ENCODE measurements at places on chromosomes 4 and X.

- DNase-seq: no peak
Measured at GRCh38 chrX:100871594-100872560, 2.3 kb downstream of the NOX1 start.

DNA sequence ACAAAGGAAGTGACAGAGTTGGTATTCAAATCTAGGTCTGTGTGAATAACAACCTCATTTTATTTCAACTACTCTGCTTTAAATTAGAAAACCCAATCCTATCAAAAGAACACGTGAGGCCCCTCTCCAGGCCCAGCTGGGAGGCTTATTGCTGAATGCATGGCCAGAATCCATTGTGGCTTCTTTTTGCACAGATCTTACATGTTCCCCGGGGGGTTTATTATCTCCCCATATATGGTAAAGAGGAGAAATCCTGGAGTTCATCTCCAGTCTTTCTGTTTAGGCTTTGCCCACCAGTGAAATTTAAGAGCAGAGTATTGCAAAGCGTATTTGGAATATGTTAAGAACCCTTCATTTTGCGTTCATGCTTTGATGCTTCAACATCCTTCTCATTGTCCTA is 655.6 kb downstream of the IL1RAPL1 start:
- no peak for DNase-seq

DNA sequence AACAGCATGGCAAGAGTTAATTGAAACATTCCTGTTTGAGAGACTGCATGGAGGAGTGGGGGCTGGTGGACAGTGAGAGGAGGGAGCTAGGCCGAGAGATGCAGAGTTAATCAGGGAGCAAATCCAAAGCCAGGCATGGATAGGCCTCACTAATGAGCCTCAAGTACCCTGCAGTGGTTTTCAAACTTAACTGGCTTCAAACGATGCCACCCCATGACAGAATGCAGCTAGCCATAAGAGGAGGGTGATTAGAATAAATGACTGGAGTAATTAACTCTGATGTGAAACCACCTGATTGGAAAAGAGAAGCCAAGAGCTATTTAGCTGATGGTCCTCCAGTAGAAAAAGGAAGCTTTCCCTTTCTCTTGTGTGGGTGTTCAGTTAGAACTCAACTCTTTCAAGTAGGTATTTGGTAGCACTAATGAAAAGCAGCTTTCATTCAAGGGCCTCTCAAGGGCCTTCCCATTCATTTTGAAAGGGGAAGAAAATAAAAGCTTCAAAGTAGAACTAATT is 215.4 kb upstream of the MAB21L2 start:
- DNase-seq: no peak

DNA sequence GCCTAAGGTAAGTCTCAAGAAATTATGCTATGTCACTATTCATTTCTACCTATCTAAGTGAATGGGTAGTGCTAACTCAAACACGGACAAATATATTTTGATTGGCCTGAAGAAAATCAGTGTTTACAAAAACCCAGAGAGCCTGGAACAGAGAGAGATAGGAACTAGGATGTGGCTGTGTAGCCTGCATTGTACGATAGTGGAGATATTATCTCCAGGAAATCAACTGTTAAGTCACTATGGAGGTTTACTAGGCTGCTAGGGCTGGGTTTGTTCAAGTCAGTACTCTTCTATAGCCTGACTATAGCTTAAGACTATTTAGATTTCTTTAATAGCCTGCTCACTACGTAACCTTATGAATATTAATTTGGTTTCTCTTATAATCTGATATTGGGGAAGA is 127.9 kb downstream of the TACR3 start:
- no peak for DNase-seq

DNA sequence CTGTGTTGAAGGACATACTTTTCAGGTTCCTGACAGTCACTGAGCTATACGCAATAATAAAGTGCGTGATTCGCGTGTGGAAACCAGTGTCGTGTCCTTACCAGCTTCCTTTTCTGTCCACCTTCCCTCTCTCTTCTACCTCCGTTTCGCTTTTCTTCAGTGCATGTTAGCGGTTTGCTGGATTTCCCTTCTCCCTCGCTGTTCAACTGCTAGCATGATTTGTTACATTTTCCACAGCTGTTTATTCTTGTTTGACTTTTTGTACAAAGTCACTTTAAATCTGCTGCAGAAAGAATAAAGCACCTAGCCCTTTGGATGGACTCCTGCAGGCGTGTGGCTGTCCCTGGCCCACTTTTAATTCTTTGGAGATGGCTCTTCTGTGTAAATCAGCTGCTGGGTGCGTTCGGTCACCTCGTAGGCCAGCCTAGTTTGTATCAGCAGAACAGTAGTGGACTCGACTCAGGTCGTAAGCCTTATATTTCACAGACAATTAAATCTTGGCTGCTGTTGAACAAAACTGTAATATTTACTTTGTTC is 8.9 kb upstream of the HAND2 start:
- no peak for DNase-seq

DNA sequence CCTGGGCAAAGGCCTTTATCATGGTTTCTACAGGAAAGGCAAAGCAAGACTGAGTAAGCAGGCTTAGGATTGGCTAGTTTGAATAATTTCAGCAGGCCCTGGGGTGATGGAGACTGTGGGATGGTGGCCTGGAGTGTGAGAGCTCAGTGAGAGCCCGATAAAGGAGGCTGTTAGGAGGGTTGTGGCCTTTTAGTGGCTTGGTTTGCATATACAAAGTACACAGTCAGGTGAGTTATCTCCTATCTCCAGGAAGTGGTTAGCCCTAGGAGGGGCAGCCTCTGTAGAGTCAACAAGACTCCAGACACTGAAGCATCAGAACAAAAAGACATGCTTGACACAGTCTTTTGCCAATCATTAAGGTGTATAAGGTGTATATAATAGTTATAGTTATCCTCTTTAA is 157.2 kb downstream of the CFAP299 start:
- DNase-seq: no peak

DNA sequence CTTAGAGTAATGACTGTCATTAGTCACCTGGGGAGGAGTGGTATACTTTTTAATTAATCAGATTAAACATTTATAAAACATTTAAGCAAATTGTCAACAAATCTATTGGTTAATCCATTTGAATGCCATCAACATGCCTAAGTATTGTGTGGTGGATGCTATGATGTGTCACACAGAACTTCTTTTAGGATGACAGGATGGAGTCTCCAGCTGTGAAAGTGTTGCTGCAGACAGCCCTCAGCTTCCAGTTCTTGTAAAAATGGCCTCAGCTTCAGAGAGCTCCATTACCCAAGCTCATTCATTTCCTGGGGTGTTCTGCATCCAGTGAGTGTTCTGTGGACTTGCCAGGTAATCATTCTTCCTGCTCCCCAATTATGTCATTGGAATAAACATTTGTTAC is 74.3 kb upstream of the CLNK start:
- no peak for DNase-seq

GRCh38 chr4:83189631-83190136 is 75.2 kb upstream of the PLAC8 start:
- DNase-seq: no peak

GRCh38 chr4:146110871-146111485 is 64.5 kb upstream of the LSM6 start:
- DNase-seq: no peak

DNA sequence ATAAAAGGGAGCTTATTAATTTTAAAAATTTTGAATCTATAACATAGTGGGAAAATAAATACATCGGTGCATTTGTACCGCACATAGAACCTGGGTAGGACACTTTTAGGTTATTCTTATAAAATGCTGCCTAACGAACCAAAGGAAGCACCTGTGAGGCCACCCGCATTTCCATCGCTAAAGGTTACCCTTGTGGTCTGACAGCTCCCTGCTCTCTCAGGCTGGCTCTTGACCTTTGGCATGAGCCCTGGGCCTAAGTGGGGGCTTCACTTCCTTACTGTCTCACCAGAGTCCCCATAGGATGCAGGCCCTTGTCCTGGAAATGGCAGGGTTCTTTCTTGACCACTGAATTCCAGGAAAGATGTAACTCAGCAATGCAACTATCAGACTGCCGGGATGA is 46.0 kb downstream of the HADH start:
- no peak for DNase-seq

- DNase-seq: no peak
Measured at GRCh38 chr4:114040319-114041116, 61.1 kb upstream of the ARSJ start.

GRCh38 chrX:108310506-108310905 is 127.7 kb downstream of the COL4A6 start:
- DNase-seq: no peak

DNA sequence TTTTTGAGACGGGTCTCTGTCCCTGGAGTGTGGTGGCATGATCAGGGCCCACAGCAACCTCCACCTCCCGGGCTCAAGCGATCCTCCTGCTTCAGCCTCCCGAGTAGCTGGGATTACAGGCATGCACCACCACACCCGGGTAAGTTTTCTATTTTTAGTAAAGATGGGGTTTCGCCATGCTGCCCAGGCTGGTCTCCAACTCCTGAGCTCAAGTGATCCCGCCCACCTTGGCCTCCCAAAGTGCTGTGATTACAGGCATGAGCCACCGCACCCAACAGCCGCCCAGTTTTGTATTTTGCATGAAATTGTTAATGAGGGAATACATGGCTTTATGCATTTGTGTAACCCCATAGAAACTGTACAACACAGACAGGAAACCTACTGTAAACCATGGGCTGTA is 2.8 kb upstream of the ARHGAP4 start:
- no peak for DNase-seq

GRCh38 chr4:42327323-42327722 is 70.0 kb upstream of the SHISA3 start:
- no peak for DNase-seq

- no peak for DNase-seq
Measured at GRCh38 chr4:37603711-37604110, 82.5 kb downstream of the RELL1 start.

DNA sequence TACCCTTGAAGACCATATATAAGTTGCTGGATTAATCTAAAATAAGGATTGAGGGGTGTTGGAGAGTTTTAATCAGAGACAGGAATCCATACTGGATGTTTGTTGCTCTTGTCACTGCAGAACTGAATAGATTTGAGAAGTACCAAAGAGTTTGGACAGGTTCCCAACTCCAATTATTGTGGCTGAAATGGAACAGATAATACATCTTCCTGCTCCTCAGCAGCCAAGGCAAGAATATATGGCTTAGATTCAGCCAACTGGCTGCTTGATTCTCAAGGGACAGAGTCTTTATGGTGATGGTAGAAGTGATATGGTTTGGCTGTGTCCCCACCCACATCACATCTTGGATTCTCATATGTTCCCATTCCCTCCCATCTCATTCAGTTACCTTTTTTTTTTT is 97.0 kb upstream of the PDHA2 start:
- DNase-seq: no peak

DNA sequence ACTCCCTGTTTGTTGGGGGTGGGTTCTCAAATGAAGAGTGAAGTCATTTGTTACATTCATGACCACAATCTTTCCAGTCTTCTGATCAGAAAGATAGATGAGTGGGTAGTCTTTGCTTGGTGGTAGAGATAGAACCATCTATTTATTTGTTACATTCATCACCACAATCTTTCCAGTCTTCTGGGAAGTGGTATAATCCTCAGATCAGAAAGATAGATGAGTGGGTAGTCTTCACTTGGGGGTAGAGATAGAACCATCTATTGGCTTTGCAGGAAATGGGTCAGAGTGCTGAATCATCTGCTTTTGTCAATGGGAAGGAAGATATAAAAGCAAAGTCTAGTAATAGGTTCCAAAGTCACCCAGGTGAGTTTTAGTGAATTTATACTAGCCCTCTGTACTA is 64.2 kb upstream of the EPGN start:
- no peak for DNase-seq

DNA sequence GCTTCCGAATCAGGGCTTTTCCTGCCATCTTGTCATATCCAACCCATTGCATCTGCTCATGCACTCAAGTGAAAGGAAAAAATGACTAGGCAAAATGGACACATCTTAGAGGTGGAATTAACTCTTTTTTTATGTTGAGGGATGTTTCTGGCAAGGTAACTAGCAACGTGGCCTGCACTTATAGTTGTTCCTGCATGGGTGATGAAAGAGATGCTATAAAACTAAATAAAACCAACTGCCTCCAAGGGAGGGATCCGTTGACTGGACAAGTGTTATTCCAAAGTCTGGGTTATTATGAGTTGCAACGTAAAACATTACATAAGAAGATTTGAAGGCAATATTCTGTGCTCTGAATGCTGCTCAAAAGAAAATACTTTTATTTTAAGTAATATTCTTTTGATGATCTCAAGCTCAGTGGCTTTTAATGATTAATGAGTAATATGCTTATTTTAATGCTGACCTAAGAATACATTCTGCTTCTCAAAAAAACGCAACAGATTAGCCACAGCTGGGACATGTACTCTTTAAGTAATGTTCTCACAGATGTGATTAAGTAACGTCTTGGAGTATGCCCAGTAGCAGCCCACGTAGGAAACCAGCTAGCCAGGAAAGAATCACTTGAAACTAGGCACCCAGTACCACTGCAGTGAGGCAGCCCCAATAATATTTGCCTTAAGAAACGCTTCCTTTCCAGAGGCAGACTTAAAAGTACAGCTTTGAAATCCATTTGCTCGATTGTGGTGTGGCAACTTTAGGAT is 27.4 kb downstream of the KLF3 start:
- no peak for DNase-seq

GRCh38 chr4:149891426-149891825 is 75.8 kb upstream of the IQCM start:
- DNase-seq: no peak

- DNase-seq: no peak
Measured at GRCh38 chr4:175504318-175504717, 307.7 kb downstream of the GPM6A start.

DNA sequence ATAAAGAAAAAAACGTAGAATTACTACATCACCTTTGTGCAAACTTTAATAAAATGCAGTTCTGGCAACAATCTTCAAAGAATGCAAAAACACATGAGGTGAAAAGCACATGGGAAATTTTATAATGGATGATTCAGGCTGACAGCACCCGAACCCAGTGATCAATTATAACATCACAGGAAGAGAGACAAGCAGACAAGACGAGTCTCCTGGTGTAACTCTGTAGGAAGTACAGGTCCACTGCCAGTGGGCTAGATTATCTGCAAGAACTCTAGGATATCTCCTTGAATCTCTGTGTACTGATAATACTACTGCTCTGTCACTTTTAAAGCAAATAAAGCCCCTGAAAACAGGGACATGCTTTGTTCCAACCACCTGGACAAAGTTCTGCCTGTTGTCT is 58.9 kb upstream of the NXF3 start:
- DNase-seq: no peak

- no peak for DNase-seq
Measured at GRCh38 chr4:6270636-6271121, 1.0 kb downstream of the WFS1 start.

All from stimulated activated CD8-positive, alpha-beta memory T cell treated with anti-CD3 and anti-CD28 coated beads, Interleukin-4, amount 100 ng/mL, for 1 hour (primary cell).